ENCODE measurements at places on chromosomes 1 and 21.

DNA sequence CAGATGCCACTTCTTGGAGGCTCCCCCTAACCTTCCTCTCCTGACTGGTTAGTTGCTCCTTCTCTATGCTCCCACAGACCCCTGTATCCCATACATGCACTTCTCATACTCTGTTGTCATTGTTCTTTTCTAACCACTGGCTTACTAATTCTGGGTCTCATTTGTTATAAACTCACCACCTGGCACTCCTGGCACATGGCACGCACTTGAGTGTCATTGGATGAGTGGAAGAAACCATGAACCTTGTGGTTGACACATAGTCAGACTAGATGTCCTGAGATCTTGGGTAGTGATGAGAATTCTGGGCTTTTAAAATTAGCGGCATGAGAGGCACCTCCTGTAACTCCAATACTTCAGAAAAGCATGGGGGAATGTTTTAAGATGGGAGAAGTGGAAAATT, 49.3 kb downstream of the TRIM62 start:
- DNase-seq, result no peak

- DNase-seq, result no peak
Measured at GRCh38 chr1:58158016-58158415, 388.5 kb downstream of the OMA1 start.

DNA sequence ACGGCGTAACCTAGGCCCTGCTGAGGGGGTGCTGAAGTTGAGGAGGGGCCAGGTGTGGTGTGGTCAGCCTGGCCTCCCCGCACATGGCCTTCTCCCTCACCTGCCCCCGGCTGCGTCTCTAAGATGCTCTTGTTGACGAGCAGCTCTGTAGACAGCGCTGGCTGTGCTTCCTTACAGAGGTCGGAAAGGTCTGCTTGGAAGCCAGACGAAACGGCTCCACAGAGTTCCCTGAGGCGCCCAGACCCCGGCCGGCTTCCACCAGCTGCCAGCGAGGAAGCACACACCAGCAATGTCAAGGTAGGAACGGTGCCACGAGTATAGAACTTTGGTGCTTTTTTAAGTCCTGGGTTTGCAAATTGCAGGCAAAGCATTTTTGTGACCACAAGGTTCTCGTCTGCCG, 18.8 kb upstream of the DIP2A start:
- no peak for DNase-seq

GRCh38 chr1:228781809-228782661, 46.8 kb downstream of the RHOU start:
- no peak for DNase-seq

- DNase-seq, result no peak
Measured at GRCh38 chr1:16302709-16303627, 49.3 kb downstream of the FBXO42 start.

DNA sequence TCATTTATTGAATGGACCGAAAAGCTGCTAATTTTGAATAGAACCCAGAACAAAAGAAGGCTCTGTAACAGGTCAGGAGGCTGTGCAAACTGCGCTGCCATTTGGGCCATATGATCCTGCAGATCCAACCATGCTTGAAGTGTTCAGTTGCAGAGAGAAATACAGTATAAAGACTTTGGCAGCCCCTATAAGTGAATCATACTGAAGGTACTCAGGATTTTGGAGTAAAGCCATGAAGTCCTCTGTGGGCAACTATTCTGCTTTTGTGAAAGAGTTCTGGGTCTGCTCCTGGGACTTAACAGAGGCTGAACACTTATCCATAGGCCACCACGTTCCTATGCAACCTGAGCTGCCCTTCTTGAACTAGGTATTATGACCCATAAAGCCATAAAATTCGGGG, 1613.6 kb upstream of the PRMT6 start:
- DNase-seq, result no peak

DNA sequence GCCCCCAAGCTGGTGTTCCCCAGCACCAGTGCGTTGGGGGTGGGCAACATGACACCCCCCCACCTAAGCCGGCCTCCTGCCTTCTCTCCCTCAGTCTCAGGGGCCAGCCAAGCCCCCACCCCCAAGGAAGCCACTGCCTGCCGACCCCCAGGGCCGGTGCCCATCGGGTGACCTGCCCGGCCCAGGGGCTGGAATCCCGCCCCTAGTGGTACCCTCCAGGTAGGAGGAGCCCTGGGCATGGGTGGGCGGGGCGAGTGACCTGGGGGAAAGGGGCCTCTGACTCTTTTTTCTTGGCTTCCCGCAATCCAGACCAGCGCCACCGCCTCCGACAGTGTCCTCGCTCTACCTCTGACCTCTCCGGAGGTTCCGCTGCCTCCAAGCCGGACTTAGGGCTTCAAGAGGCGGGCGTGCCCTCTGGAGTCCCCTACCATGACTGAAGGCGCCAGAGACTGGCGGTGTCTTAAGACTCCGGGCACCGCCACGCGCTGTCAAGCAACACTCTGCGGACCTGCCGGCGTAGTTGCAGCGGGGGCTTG, 1.3 kb upstream of the EFNA4 start:
- no peak for DNase-seq

- no peak for DNase-seq
Measured at GRCh38 chr1:201320168-201320788, 37.0 kb downstream of the PKP1 start.

DNA sequence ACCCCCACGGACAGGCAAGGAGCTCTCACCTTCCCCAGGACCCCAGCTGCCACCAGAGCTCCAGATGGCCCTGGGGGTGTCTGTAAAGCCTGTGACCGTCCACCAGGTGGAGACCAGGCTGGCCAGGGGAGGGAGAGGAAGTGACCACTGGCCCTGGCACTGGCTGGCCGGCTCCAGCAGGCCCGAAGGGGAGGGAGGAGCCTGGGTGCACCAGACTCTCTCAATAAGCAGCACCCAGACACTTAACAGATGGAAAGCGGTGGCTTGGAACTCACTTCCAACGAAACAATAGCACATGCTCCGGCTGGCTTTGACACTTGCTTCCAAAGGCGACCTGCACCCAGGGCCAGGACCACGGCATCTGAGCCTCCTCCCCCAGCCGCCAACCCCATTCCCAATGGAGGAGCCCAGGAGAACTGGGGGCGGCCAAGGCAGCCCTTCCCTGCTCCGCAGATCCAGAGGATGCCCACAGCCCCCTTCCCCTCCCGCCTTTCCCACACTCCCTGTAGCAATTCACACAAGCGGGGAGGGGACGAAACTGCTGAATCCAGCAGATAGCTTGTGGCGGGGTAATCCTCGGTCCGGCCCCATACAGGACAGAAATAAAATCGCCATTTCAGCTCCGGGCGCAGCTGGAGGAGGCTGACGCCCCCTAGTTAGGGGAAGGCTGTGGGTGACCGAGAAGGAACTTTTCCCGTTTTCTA, 742 bp upstream of the PDE9A start:
- DNase-seq, result peak; percentile 49

- no peak for DNase-seq
Measured at GRCh38 chr21:29641635-29642550, 297.9 kb downstream of the GRIK1 start.

DNA sequence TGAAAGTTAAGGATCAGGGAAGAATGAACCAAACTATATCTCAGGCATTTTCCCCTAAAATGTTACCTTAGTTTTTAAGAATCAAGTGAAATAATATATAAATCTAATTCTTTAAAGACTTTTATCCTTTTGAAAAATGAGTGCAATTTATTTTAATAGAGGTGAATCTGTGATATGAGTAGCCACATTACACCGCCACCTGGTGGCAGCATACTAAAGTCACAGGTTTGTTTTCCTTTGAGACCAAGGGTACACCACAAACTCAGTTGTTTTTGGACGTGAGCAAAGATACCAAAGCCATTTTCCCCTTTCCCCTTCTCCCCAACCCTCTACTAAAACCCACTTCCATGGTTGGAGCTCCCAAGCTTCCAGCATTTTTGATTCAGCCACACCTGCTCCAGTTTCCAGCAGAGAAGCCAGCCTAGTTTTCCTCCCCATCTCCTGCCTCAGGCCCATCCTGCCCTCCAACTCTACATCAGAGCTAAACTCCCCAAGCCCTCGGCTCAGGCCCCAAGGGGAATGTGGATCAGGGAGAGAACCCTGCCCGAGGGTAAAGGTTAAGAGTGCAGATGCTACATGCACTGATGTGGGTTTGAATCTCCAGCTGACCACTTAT, 22.9 kb upstream of the LDLRAP1 start:
- peak; percentile 55 for DNase-seq

DNA sequence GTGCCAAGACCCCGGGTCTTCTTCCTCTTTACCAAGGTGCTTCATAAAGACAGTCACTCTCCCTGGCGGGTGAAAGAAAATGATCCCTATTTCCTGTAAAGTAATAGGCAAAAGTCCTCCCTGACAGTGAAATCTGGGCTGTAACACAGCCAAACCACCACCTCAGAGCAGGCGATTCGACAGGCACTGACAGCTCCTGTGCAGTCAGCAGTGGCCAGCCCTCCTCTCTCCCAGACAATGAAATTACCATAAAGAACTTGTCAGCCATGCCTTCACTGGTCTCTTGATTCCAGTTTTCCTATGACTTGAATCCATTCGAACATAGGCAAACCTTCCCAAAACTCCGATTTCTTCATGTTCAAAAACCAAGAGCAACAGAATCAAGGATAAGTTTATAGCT, 492.2 kb upstream of the DAB1 start:
- no peak for DNase-seq

DNA sequence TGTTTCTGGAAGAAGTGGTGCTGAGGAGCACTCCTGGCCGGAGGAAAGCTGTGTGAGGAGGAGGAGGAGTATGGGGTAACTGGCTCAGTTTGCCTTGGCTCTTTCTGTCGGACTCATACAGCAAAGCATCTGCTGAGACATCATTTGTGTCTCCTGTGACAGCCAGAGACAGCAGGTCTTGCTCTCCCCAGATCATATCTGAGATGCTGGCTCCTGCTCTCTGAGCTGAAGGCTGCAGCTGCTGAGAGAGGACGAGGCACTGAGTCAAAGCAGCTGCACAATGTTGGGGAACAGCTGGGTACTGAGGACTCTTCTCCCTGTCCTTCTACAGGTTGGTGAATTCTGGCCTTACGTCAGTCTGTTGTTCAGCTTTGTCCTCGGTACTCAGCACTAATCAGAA, 14.3 kb downstream of the OR2B11 start:
- no peak for DNase-seq

- DNase-seq, result no peak
Measured at GRCh38 chr1:33433509-33434362, 2.8 kb upstream of the PHC2 start.

- DNase-seq, result no peak
Measured at GRCh38 chr1:204714861-204715511, 29.4 kb upstream of the LRRN2 start.

- DNase-seq, result peak; percentile 48
Measured at GRCh38 chr1:227948493-227949260, 945 bp upstream of the WNT9A start.

DNA sequence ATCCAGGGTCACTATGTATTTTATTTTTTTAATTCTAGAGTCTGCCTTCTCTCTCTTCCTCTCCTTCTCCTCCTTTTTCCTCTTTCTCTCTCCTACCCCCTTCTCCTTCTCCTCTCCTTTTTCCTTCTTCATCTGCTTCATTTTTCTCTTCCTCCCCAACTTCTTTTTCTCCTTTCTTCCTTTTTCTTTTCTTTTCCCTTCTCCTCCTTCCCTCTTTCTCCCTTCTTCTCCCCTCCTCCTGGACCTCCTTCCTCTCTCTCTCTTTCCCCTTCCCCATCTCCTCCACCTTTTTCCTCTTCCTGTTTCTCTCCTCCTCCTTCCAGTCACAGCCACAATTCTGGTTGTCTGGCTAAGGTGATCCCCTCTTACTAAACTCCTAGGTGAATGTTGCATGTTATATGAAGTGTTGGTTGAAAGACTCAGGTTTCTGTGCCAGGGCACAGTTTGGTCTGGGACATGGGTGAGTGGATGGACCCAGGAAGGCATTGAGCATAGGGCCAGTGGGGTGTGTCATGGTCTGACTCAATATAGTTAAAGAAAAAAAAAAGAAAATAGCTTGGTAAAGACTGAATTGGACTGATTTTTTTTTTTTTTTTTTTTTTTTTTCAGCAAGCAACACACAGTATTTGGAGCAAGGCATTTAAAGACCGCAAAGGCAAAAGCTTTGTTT, 266.9 kb downstream of the TGFB2 start:
- no peak for DNase-seq

- no peak for DNase-seq
Measured at GRCh38 chr1:169722779-169723178, 11.1 kb downstream of the SELE start.

Measured in muscle of arm (tissue), 14 donors.